ENCODE measurements at places on chromosomes 3 and 15.

DNA sequence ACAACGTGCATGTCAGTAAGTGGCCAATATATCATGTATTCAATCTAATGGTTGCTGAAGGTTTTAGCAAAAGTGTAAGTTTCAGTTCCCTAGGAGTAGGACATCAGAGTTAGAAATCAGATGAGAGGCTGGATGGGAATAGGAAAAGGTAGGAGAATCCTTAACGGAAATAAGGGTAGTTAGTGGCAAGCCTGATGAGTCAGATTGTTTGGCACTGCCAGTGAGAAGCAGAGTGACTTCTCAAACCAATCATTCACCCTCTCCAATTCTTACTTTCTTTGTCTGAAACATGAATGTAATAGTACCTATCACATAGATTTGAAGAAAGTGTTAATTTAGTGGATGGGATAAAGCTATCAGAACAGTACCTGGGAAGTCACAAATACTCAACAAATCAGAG is 894.0 kb downstream of the NTRK3 start:
- no peak for DNase-seq

GRCh38 chr15:98062869-98063268 is 102.4 kb downstream of the ARRDC4 start:
- no peak for DNase-seq

DNA sequence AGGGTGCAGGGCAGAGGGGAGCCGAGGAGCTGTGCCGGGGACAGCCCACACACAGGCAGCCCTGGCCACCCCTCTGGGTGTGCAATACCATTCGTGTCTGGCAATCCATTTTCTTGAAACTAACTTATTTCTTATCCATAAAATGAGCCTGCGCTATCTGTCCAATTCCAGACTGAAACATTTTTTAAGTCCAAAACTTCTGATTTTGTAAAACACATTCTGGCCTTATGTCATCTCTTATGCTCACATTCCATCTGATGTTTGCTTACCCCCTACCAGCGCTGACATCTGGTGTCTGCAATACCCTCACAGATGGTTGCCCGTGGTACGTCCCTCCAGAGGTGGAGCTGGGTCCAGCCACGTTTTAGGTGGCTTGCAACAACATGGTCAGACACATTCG is 31.8 kb downstream of the PCSK6 start:
- DNase-seq, result no peak

DNA sequence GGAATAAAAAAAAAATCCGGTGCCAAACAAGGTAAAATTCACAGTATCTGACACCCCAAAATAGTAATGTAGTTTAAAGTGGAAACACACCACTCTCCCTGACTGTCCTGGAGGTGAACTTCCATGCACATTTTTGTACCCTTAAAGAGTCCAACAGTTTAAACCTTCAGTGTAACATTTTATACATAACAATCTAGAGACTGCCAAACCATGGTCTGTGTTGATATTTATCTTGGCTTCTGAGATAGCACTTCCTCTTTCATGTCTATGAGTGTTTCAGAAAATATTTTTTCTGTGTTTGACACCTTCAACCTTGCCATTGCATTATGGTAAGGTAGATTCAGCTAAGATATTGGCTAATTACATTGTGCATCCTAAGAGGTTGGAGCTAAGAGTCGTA is 13.9 kb downstream of the TMEM45A start:
- no peak for DNase-seq

DNA sequence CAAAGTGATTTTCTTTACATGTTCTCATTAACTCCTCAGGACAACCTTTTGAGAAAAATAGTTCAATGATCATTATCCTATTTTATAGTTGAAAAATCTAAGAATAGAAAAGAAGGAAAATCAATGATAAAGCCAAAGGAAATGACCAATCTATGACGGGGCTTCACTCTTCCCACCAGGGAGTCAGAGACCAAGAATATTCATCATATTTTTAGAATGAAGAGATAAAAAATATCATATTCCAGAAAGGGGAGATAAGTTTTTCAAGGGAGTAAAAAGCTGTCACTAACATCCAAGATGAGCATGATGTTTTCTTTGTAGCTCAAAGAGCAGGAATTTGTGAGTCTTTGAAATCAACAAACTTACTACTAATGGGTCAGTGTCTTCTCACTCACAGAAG is 71.5 kb upstream of the LPP start:
- no peak for DNase-seq

GRCh38 chr3:45701172-45701867 is 12.1 kb downstream of the SACM1L start:
- no peak for DNase-seq

DNA sequence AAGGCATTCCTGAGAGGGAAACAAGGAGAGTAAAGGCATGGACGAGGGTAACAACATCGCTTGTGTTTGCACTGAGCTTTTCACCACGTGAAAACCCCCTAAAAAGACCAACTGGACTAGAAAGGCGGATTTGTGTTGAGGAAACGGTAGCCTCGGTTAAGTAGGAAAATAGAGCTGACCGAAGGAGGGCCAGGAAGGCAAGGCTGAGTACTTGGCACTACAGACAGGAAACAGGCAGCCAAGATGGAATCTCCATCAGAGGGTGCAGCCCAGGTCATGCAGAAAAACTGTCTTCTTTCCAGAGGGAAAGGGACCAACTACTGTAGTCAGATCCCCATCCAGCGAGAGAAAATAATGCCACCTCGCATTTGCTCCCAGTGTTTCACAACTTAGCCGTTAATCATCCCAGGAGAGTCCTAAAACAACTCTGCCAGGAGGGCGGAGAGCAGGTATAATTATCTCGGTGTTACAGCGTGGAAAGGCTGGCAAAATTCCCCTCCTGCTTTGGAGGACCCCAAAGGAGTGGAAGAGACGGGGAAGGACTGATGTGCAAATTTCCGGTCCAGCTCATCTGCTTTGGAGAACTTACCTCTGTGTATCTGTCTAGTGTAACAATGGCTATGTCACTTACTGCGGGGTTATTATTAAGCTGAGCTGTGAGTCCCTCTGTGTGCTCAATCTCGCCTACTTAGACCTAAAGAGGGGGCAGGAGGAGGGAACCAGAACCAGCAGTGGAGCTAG is 77.2 kb downstream of the MYO1E start:
- DNase-seq, result peak; percentile 8

GRCh38 chr3:39435006-39435748 is 28.7 kb downstream of the RPSA start:
- DNase-seq, result peak; percentile 26

GRCh38 chr3:114213627-114214541 is 23.5 kb downstream of the ZNF80 start:
- peak; percentile 71 for DNase-seq

DNA sequence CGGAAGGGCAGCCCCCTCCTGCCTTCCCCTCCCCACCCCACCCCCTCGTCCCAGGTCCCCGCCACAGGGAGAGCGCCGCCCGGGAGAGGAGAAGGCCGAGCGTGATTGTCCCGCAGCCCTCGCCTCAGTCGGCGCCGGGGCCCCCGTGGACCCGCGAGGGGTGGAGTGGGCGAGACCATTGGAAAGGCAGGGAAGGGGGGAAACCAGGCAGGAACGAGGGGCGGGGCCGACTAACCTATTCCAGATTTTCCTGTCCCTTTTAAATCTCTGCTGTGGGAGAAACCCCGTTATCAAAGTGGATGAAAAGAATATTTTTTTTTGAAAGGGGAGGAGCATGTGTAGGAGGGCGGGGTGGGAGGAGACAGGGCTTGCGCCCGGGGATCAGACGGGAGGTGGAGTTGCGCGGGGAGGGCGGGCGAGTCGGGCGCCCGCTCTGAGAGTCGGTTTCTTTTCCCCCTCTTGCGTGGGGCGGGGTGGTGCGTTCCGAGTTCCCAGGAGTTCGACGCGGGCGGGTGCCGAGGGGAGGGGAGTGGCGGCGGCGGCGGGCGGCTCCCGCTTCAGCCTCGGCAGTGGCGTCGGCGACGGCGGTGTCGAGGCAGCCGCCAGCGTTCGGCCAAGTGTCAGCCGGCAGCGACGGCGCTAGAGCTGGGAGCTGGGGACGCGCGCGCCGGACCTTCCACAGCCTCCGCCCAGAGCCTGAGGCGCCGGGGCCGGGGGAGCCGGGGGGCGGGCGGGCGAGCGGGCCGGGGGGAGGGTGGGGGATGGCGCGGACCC is at the start of gene NECTIN3:
TSS of gene NECTIN3 (plus strand) at position 560 of the 774 bp plus-strand sequence. CDS start at position 762, 202 bp downstream.
- DNase-seq, result peak; percentile 95

DNA sequence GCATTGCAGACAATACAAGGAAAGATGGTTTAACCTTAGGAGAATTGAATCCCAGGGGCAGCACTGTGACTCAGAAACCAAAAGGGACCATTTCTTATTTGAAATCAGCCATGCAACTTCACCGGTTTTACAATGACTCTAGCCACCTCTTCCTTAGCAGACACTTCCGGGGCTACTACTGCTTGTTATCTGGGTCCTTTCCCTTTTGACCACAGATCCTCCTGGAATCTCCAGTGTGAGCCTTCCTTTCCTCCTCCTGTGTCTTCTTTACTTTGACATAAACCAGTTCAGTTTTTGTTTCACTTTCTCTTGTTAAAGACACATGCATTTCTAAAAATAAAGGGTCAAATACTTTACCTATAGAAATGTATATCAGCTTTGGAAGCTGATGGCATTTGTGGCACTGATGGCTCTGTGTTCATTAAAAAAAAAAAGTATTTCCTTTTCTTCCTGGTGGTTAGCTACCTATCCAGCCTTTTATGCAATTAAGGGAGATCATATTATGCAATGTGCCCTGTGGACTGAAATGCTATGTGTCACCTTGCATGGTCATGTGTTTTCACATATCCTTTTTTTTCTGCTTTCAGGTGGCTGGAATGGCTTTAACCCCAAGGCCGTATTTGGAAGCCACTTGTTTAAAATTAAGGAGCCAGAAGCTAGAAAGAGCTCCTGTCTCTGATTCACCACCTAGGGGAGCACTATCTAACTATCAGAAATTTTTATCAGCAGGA is 296.2 kb downstream of the CHL1 start:
- no peak for DNase-seq

DNA sequence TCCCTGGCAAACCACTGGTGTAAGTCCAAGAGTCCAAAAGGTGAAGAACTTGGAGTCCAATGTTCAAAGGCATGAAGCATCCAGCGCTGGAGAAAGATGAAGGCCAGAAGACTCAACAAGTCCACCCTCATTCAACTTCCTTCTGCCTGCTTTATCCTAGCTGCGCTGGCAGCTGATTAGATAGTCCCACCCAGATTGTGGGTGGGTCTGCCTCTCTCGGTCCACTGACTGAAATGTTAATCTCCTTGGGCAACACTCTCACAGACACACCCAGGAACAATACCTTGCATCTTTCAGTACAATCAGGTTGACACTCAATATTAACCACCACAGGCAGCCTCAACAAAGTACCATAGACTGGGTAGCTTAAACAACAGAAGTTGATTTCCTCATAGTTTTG is 245.9 kb upstream of the IGF1R start:
- no peak for DNase-seq

DNA sequence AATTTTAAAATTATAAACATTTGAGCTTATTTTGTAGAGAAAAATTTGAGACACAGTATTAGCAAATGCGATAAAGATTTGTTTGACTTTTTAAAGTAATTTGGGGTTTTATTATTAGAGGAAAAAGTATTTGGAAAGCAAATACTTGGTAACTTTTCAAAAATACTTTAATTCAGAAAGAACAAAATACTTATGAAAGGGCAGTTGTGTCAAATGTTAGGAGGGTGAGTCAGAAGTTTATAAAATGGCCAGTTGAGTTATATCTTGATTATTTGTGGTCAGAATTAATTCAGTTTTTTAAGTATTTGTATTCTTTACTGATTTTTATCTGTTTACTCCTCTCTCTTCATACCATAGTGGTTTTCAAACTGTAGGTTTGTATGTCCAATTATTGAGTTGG is 12.1 kb downstream of the LACTB start:
- no peak for DNase-seq

DNA sequence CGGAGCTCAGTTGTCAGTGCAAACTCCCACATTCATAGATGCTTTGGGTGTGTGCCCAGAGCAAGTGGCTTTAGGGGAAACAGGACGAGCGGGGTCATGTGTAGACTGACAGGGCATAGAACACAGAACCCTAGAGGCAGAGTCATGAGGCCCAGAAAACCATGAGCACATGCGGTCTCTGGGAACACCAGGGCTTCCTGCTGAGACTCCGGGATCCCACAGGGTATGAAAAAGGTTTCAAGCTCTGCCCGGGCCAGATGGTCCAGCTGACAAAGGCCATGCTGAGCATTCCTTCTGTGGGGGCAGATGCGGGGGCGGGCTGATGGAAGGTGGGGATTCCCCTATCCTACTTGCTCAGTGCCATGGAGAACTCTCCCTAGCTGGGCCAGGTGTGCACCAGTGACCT is 44.8 kb downstream of the ROPN1B start:
- no peak for DNase-seq
